ENCODE measurements at places on chromosomes 6 and 20.
A peak's percentile ranks its signal among the peaks of the same experiment; 100 is the strongest.

DNA sequence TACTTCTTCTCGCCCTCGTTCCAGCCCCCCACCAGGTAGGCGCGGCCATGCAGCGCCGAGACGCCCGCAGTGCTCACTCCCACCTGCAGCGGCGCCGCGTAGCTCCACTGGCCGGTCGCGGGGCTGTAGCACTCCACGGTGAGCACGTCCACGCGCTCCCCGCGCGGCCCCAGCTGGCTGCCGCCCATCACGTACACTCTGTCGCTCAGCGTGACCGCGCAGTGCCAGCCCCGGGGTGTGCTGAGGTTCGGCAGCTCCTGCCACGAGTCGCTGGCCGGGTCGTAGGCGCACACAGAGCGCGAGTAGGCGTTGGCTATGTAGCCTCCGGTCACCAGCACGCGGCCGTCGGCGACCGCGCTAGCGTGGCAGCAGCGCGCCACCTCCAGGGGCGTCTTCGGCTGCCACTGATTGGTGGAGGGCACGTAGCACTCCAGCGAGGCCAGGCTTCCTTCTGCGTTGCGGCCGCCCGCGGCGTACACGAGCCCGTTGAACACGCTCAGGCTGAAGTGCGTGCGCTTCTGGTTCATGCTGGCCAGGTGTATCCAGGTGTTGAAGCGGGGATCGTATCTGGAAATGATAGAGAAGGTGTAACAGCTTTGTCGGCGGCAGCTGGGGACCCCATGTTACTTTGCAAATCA lies 13.7 kb downstream of the KLHL31 start:
- peak; percentile 28 for DNase-seq

DNA sequence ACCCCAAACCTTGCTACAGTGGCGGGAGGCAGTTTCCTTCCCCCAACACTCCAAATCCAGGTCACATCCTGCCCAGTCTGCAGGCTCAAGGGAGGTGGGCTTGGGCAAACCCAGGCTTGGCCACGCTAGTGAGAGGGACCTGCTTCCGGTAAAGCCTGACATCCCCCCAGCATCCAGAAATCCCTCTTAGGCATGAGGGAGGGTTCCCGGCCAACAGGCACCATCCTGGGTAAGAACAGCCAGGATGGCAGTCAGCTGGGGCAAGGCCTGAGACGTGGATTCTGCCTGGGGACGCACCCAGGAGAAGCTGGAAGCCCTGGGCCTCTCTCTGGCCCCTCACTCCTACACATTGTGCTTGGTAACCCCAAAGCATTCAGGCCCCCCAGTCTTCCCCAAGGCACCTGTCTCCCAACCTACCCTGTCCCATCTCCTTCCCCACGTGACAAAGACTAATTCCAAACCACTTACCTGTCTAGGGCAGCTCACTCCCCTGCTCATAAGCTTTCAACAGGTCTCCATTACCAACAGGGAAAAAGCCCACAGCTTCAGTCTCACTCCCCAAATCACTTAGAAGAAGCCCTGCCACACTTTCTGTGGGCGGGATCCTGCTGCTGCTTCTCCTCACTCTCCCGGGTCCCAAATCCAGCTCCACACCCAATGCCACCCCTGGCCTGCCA lies 2.1 kb downstream of the C20orf144 start:
- DNase-seq: no peak

DNA sequence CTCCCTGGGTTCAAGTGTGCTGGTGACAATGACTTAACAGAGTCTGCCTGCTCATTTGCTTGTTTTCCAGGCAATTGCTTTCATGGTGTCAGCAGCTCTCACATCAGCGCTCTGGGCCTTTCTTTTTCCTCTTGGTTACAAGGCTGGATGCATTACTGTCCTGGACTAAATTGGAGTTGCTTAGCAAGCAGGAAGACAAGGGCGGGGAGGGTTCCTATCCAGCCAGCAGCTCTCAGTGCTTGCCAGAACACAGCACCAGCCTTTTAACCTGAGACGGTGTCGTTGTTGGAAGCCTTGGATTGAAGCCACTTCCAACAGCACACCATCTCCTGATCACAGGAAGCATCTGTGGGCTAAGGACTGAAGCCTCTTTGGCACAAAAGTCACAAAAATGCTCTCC lies 606.9 kb downstream of the CDH26 start:
- no peak for DNase-seq

DNA sequence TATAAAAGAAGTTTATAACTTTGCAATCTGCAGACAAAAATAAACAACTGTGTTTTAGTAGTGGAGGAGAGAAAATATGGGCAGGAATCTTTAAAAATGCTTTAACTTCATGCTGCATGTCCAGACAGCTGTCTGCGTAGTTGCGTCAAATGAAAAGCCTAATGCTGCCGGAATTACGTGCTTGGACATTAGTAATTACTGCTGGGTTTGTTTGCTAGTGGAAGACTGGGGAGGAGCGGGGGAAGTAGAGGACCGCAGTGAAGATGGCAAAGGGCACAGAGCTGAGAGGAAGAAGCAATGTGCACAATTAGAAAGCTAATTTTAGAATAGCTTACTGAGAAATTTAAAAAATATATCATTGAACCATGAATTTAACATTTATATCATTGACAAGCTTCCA lies 2.4 kb downstream of the SNAP25 start:
- no peak for DNase-seq

GRCh38 chr6:6649824-6650349 lies 61.4 kb downstream of the LY86 start:
- DNase-seq: no peak

GRCh38 chr6:127118298-127119101 lies at the start of gene RSPO3:
RSPO3 (plus strand) TSS chr6:127118671; CDS start chr6:127119193, 522 bp downstream.
- no peak for DNase-seq

DNA sequence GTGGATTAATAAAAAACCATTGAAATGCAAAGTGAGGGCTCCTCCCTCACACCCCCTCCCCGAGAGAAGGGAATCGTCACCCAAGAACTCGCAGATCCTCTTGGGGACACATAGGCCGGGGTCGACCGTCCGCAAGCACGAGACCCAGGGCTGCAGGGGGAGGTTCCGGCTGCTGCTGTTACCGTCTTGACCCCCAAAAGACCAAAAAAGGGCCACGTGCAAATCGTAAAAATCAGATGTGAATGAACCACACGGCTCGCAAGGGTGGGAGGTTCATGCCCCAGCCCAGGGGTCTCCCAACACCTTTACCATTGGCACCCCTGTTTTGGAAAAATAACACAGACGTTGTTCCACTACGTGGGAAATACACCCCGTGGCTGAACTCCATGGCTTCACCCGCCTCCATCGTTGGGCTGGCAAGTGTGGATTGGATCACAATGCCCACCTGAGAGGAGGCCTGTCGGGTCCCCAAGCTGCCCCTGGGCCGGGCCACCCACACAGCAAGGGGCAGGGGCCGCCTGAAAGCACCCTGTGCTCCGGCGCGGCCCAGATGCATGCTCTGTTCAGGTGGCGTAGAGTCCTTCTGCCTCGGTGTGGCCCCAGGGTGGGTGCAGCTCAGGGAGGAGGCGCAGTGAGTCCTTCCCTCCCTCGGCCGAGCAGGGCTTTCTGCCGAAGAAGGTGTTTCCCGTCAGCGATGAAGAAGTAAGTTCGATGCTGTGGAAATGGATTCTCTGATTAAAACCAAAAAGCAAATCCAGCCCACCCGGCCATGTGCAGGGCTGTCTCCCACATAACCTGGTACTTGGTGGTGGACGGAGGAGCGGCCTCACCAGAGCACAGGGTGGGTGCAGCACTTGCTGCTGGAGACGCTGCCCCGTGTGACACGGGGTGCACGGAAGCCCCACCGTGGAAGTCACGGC lies 85.0 kb downstream of the YTHDF1 start:
- no peak for DNase-seq

DNA sequence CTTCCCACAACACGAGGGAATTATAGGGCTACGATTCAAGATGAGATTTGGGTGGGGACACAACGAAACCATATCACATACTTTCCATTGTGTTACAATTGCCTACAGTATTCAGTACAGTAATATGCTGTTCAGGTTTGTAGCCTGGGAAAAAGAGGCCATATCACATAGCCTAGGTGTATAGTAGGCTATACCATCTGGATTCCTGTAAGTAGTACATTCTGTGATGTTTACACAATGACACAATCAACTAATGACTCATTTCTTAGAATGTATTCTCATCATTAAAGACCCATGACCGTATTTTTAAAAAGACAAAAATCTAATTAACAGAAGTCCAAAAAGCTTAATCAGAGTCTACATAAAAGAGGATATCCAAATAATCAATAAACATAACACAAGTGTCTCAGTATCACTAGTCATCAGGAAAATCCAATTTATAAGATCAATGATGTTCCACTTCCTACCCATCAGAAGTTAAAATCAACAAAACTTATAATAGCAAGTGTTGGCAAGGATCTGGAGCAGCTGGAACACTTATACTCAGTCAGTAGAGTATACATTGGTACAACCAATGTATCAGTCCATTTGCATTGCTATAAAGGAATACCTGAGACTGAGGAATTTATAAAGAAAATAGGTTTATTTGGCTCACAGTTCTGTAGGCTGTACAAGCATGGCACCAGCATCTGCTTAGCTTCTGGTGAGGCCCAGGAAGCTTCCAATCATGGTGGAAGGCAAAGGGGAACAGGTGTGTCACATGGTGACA lies 215.9 kb downstream of the CLVS2 start:
- no peak for DNase-seq
